ENCODE measurements at places on chromosomes 3 and 15.

- peak; percentile 61 for DNase-seq
Observed at GRCh38 chr15:88255484-88256278, 858 bp downstream of the NTRK3 start.

DNA sequence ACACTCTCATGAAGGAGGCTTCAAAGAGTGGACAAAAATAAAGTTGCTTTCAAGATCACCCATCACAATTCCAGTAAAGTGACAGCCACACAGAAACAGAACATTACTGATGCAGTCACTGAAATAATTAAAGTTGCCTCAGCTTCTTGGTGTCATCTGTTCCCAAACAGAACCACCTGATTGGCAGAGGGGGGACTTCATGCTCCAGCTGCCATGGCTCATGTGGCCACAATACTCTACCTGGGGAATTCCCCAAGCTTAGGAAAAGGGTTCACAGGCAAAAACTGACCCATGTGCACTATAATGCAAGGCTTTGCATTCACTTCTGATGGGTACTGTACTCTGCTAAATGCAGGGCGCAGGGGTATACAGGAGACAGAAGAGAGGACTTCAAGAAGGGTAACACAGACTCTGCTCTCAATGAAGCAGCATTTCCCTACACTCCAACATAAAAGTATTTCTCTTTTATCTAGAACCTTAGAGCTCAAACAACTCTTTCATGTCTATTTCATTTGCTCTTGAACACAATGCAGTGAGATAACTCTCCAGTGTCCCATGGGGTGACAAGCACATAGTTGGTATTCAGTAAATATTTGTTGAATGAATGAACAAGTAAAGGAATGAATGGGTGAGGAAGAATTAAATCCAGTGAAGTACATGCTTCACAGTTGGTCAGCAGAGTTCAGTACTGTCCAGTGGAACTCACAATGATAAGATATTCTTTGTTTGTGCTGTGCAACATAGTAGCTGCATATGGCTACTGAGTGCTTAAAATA, 8.6 kb upstream of the CTNNB1 start:
- no peak for DNase-seq

GRCh38 chr15:39835550-39835949, 52.9 kb upstream of the FSIP1 start:
- DNase-seq = peak; percentile 11

DNA sequence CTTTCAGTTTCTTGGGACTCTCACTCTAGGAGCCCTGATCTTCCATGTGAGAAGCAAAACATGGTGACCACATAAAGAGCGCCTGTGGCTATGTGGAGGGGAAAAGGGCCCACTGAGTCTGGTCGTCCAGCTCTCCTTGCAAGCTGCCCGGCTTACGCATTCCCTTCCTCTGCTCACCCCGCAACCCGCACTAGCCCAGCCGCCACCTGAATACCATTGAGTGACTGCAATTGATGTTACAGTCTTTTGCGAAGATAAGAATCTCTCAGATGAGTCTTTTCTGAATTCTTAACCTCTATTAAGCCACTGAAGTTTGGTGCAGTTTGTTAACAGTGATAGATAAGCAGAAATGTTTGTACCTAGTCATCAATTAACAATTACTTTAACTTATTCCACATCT, 589.0 kb upstream of the DPPA4 start:
- no peak for DNase-seq

All from large intestine (tissue), 12 donors.